ENCODE measurements at places on chromosomes 3 and 15. TPM values are rescaled to one million over a fixed set of nuclear protein-coding genes. Genes with fewer than 3 reads are reported as not detected.

Gene CNTN3
- not detected for total RNA-seq

Gene PARP6
- 73.1 TPM for total RNA-seq

Gene RAD51
- 53.8 TPM for total RNA-seq

Gene IMPG2
- 0.05 TPM for total RNA-seq

Gene IL20RB
- total RNA-seq = 1.3 TPM

Gene TGM5
- 0.21 TPM for total RNA-seq

Gene IL17RE
- 0.78 TPM for total RNA-seq

Gene GOLGA6L22
- not detected for total RNA-seq

Gene LMAN1L
- 0.32 TPM for total RNA-seq

Gene AGTR1
- not detected for total RNA-seq

Gene SOX14
- total RNA-seq = not detected

Gene TRIM69
- 70.8 TPM for total RNA-seq

Gene FOXB1
- total RNA-seq = 11.8 TPM

Gene ALG1L2
- not detected for total RNA-seq

Gene TP63
- 5.6 TPM for total RNA-seq

Gene SLC12A6
- 17.0 TPM for total RNA-seq

Gene GPR176
- total RNA-seq = 0.53 TPM

Gene EOMES
- 5.6 TPM for total RNA-seq

Gene FBXW12
- 0.14 TPM for total RNA-seq

Gene PLIN1
- not detected for total RNA-seq

Gene POLQ
- 23.8 TPM for total RNA-seq

Gene LSAMP
- not detected for total RNA-seq

Gene ZWILCH
- 33.0 TPM for total RNA-seq

Gene ZPLD1
- not detected for total RNA-seq

Gene VGLL3
- not detected for total RNA-seq

Gene SPRED1
- 0.46 TPM for total RNA-seq

Gene RPN1
- total RNA-seq = 217 TPM

Gene REC114
- total RNA-seq = not detected

Gene IGF2BP2
- total RNA-seq = 0.05 TPM

Gene TM4SF18
- total RNA-seq = not detected

Gene ANKUB1
- not detected for total RNA-seq

Gene MB21D2
- 17.7 TPM for total RNA-seq

Gene CYP8B1
- not detected for total RNA-seq

Gene MFGE8
- total RNA-seq = 13.7 TPM

Gene DET1
- total RNA-seq = 1.5 TPM

Gene AQP9
- 0.89 TPM for total RNA-seq

Gene HYAL2
- 14.9 TPM for total RNA-seq

Gene TRPC1
- 1.4 TPM for total RNA-seq

Gene LRTM1
- not detected for total RNA-seq

Gene TRIM42
- not detected for total RNA-seq

Gene TEX9
- 0.44 TPM for total RNA-seq

Gene LYZL4
- not detected for total RNA-seq

Gene ARHGAP11A
- total RNA-seq = 103 TPM

Gene HMCES
- total RNA-seq = 70.7 TPM
